Hippocampal formation (tissue), 2 donors: ENCODE measurements at places on chromosomes 12 and 14.

GRCh38 chr12:130621696-130622298 is 94.3 kb downstream of the RIMBP2 start:
- no peak for DNase-seq

GRCh38 chr12:8077207-8077606 is 4.9 kb upstream of the NECAP1 start:
- no peak for DNase-seq

- DNase-seq: no peak
Measured at GRCh38 chr12:124893792-124894516, 20.5 kb downstream of the UBC start.

GRCh38 chr12:103318566-103318965 is 177.2 kb downstream of the C12orf42 start:
- DNase-seq: no peak
